Hematopoietic multipotent progenitor cell treated with erythropoietin and hydrocortisone succinate and interleukin-3 and kit ligand, for 6 days (in vitro differentiated cells): ENCODE measurements at places on chromosomes 1 and 21.

DNA sequence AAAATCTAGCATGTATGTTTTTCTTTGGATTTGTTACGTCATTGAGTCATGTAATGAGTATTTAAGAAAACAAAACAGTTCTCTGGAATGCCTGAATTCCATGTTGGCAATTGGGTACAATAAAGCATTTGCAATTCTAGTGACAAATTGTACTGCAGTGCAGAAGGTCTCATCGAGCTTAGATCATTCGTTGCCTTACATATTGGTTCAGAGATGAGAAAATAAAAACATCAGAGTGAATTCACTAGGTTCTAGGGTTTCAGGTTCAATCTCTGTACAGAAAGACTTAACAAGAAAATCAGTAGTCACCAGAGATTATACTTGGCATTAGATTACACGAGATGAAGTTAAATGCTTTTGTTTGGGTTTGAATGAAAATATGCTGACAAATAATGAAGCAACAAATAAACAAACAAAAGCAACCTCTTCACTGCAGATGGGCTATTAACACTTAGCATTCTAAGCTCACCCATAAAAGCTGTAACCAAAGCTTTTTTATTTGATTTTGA lies 124.7 kb downstream of the RYR2 start:
- DNase-seq: no peak

- peak; percentile 34 for DNase-seq
These were observed 38.3 kb upstream of the OSBPL9 start for GRCh38 chr1:51578383-51579109.

- DNase-seq: no peak
These were observed 65.8 kb upstream of the KRTAP11-1 start for GRCh38 chr21:30947141-30947540.

DNA sequence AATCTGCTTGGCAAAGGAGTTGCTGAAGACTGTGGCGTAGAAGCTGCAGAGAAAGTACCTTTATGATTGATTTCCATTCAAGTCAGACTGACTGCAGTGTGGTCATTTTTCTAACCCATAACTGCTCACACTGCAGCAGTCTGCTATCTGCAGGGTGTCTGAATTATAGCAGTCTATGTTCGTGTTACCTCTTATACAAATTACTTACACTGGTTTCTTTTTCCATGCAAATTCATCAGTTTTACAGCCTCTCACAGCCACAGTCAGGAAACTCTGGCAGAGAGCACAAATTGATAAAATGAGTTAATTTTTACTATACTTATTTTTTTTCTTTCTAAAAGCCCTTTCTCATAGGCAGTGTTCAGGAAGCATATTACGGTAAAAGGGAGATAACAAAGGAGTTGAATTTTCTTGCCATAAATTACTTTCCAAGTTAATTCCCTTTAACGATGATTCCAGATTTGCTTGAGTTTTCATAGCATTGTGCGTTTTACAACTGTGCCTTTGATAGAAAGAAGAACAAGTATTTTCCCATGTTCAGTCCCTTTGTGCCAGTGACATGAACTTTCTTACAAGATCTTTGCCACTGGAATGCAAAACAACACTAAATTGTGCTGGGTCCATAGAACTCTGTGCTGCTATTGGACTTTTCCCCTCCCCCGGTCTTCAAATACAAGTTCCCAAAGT lies 261.5 kb downstream of the NFIA start:
- DNase-seq: peak; percentile 32

- DNase-seq: no peak
These were observed 5.7 kb downstream of the LRRC3 start for GRCh38 chr21:44461005-44461404.

DNA sequence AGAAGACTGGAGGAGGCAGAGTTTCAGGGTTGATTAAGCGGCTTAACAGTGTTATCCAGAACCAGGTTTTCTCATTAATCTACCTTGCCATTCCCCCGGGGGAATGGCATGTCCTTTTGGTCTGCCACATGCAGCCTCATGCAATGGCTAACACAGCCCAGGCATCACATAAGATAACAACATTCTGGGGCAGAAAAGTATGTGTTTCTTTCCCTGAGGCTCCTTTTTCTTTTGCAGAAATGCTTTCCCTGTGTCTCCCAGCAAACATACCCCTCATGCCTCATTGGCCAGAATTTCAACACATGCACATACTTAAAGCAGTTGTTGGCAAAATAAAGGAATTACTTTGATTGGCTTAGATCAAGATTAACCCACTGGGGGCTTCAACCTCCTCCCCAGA lies 98.6 kb downstream of the OMA1 start:
- DNase-seq: no peak

- DNase-seq: no peak
These were observed 151.6 kb downstream of the KCTD3 start for GRCh38 chr1:215718575-215719287.
